ENCODE measurements at places on chromosomes 4 and X.

DNA sequence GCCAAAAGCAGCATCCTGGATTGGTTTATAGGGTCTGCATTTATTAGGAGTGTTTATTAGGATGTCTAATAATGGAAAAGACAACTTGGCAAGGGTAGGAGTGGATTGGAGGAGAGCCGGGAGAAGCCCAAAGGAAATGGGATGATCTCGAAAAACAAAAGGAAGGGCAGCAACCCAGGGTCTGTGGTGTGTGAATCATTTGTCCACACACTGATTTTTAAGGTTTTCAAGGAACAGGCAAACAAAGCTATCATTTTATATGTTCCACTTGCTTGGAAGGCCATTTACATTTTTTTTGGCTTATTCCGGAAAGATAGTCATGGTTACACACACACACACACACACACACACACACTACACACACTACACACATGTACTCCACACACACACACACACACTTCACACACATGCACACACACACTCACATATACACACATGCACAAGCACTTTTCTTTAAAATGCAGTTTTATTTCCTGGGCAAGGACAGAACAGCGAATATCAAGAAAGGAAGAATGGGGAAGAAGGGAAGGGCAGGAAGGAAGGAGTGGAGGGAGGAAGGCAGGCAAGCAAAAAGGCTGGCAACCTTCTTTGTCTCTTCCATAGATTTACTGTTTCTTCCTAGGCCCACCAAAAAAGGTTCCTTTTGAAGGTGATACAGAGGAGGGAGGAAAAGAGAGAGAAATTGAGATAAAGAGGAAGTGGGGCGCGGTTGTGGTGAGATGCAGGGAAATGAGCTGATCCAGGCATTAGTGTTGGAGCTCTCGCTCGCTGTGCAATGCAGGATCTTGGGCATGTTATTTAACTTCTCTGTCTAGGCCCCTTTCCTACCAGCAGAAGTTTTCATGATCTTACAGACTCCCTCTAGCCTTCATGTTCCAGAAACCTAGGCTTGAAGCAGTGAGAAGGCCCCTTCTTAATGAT lies 88.6 kb upstream of the MAML3 start:
- no peak for DNase-seq

GRCh38 chr4:67436742-67437141 lies 108.6 kb downstream of the CENPC start:
- DNase-seq: no peak

GRCh38 chr4:17769406-17770174 lies 11.8 kb downstream of the FAM184B start:
- no peak for DNase-seq

DNA sequence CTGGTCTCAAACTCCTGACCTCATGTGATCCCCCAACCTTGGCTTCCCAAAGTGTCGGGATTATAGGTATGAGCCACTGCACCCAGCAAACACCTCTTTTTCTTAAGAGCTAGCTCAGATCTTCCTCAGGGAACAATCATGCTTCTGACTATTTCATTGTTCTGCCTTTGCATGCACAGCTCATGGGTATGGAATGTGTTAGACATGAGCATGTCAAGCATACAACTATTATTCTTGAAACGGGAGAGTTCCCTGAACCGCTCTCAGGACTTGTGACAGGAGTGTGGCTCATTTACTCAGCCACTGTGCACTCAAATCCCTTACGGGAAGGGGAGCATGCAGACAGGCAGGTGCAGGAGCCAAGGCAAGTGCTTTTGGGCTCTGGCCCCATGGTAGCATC lies 231.7 kb upstream of the TAPT1 start:
- no peak for DNase-seq

DNA sequence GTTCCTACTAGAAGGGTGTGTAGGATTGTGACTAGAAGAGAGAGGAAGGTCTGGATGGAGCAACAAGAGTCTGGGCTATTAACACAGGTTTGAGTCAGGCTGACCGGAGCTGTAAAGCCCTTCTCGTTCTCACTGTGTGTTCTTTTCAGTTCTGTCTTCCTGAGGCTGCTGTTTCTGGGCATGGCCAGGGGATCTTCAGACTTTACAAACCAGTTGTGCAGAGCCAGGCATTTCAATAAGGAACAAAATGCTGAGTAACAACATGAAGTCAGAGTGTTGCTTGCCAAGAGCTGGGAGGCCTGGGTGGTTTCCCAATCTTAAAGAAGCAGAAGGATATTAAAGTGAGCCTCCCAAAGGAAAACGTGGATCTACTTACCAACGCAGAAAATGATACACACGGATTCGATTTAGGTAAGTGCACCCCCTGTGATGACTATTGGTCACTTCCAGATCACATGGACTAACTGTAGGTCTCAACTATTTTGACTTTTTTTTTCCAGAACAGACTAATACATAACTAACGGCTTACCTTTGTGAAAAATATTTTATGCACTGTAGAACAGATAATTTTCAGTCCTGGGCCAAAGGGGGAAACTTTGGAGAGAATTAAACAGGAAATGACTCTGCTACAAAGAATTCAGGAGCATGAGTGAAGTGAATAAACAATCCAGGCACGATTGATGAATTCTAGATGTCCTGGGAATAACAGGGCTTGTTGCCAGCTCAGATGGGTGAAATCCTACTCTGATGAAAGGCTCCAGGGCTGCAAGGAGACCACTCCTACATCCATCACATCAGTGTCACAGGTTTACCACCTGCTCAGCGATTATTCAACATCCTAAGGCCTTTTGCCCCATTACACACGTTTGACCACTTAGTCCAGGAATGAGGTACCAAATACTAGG lies 94.5 kb downstream of the ANXA3 start:
- peak; percentile 81 for DNase-seq

GRCh38 chr4:96305030-96305429 lies 465.1 kb downstream of the PDHA2 start:
- DNase-seq: no peak

DNA sequence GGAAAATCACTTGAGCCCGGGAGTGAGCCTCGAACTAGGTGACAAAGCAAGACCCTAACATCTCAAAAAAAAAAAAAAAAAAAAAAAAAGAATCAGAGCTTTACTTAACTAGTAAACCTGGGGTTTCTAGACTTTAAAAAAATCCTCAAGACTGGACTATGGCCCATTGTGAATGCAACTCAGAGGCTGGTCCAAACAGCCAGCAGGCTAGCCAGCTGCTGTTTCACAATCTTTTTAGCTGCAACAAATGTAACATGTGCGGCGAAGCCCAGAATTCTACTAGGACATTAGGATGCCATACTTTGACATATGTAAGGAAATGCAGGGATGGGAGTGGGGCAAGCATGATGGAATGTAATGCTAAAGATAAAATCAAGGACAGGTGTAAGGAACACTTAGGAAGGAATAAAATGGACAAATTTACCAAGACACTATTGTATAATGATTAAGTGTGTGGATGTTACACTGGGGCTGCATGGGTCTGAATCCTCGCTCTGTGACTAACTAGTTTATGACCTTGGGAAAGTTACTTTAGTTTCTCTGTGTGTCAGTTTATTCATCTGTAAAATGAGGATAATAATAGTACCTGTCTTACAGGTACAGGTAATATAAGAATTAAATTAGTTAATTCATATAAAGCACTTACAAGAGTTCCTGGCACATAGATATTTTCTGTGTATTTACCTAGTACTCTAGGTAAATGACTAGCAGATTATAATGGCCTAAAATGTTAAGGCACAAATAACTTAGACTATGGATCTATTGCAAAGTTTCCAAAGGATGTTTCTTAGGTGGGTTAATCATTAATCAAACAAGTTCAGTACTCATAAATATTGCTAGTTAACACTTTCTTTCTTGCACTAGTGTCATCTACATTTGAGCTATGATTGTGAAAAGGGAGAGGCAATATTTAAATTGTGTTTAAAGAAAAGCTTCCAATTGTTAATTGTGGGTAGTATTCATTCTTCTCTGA lies 49.5 kb downstream of the HELQ start:
- peak; percentile 20 for DNase-seq

- no peak for DNase-seq
Measured at GRCh38 chr4:104279744-104280143, 214.9 kb downstream of the CXXC4 start.

DNA sequence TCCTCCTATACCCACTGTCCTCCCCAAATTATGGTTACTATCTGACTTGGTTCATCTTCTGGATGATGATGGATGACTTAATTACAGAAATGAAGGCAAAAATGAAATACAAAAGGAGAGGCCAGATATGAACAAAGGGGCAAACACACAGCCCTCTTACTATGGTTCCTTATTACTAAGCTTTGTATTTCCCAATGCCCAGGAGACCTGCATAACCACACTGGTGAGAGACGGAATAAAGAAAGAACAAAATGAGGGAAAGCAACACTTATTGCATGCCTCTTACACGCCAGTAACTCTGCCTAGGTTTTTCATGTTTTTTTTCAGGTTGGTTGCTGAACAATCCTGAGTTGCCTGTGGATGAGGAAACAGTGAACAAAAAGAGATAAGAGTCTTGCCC lies 120.5 kb downstream of the SLC10A7 start:
- no peak for DNase-seq

- no peak for DNase-seq
Measured at GRCh38 chrX:149129767-149130166, 375.3 kb downstream of the IDS start.

DNA sequence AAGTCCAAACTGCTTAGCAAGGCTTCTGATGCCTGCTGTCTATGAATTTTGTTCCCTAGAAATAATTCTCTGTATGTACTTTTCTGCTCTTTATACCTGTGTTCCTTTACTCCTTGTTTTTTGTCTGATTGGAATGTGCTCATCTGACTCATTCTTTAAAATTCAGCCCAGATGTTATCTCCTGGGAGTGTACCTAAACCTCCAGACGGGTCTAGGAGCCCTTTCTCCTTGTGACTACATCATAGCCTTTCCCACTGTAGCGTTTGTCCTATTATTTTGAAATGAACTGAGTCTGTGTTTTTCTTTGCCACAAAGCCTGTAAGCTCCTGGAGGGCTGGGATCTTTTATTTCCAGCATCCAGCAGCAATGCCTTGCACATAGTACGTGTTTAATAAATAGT lies 26.3 kb downstream of the POLA1 start:
- DNase-seq: no peak

GRCh38 chr4:95499291-95499696 lies 49.5 kb downstream of the UNC5C start:
- DNase-seq: no peak

DNA sequence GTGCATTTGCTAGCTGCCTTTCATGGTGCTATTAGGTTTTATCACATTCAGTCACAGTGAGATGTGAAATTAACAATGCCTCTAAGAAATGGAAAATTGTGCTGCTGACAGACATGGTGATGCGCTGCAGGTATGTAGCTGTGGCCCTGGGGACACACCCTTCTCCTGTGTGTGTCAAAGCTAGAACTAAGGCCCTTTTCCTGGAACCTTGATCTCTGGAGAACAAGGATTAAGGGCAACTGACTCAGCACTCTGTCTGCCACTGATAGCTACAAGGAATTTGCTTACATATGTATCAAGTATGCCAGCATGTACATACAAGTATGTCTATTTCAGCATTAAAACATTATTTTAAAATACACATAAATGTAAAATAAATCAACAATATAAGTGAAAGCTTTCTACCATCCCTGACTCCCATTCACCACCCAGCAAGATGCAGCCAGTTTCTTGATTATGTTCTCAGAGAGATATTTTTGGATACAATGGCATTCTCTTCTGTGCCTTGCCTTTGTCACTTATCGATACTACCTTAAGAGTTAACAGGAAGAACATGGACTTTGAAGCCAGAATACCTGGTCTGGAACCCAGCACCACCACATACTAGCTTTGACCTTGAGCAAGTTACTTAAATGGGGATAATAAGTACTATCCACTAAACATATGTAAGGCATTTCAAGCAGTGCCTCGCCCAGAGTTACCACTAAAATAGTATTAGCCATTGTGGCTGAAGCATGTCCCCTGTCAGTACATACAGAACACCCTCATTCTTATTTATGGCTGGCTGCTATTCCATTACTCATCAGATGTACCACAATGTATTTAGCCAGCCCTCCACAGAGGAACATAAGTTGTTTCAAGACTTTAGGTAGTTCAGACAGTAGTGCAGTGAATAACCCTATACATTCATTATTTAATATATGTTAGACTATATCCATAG lies 68.5 kb downstream of the NPNT start:
- no peak for DNase-seq

DNA sequence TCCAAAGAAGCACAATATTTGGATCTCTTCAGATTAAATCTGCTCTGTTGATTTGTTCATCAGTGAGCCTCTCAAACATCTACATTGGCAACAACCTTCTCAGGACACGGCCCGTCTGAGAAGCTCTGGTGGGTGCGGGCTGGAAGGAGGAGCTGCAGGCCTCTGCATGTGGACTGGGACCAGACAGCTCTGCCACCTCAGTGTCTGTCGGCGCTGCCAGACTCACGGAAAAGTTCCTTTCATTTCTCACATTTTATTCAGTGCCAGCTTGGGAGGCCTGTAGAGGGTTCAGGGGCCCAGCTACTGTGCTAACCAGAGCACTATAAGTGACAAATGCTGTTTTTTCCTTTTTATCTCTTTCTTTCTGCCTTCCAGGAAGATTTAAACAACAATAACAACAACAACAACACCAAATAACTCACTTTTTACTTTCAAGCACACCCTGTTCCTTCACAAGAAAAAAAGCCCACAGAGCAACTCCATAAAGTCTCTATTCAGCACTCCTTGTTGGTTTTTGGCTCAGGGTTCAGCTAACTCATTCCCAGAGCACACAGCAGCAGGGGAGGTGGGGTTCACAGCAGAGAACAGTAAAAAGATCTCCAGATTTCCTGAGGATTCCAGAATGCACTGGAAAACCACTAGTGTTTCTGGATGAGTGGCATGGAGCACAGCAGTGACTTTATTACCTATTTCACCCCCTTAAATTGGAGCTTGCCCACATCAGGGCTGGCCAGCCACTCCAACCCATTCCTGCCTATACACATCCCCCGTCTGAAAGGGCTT lies 23.2 kb upstream of the HOPX start:
- DNase-seq: peak; percentile 40

- no peak for DNase-seq
Measured at GRCh38 chr4:182023469-182023868, 219.7 kb upstream of the TENM3 start.

- DNase-seq: no peak
Measured at GRCh38 chrX:96481831-96482230, 202.8 kb upstream of the DIAPH2 start.

DNA sequence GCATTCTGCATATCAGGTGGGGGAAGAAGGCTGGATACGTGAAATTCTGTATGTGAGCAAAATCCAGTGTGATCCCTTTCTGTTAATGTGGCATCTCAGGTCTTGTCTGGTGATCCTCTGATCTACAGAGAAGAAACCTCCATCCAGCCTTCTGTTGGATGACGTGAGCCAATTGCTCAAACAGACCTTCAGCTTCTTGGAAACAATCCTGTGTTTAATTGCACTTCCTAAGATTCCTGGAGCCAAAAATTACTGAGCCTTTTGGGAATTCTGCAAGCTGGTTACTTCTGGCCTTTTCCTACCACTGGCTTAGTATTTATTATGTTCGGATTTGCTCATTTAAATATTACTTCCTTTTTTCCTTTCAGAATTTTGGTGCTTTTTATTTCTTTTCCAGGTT lies 51.2 kb downstream of the TRIML1 start:
- no peak for DNase-seq

GRCh38 chr4:76449833-76450232 lies 14.8 kb downstream of the SHROOM3 start:
- no peak for DNase-seq

Measured in testis (tissue), 5 donors.